Activated CD4-positive, alpha-beta T cell treated with anti-CD3 and anti-CD28 coated beads, Interleukin-2, amount 50 U/mL, for 1 hour (primary cell): ENCODE measurements at places on chromosomes 12 and 14.

DNA sequence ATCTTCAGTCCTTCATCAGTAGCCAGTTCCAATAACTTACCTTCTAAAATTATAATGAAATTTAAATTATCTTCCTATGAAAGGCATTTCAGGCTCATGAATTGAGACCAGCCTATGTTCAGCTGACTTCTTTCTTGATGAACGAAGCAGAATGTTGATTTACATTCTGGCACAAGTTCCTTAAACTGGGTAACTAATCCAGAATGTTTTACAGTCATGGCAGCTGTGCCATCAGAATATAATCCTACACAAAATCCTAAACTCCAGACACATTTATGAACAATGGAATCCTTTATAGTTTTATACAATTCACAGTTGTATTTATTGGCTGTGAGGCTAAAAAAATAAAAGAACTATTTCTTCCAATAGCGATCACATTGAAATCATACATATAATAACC lies 97.3 kb upstream of the CPM start:
- no peak for DNase-seq

DNA sequence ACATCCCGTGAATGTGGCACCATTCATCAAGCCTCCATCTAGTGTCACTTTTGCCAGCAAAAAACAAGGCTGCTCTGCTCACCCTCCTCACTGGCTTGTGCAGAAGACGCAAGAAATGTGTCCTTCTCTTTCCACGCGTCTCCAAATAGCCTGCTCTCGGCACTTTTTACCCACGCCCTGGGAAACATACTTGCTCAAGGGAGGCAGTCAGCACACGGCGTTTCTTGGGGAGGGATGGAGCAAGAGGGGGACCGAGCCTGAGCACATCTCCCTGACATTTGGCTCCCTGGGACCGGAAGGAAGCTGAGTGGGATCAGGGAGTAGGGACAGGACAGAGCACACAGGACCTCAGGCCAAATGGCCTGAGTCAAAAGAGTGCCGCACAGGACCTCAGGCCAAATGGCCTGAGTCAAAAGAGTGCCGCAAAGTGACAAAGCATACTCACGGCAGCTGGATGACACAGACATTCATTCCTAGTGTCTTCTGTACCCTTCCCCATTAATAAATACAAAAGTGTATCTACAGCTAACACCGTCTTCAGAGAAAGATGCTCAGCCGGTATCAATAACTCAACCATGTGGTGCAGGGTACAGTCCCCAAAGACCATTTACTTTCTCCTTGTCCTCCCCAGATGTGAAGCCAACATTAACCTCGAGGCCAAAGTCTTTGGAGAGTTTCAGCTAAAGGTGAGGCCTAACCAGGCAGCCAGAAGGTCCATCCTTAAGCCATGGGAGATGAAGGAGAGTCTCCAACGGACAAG lies 7.1 kb downstream of the BCL11B start:
- DNase-seq: no peak

DNA sequence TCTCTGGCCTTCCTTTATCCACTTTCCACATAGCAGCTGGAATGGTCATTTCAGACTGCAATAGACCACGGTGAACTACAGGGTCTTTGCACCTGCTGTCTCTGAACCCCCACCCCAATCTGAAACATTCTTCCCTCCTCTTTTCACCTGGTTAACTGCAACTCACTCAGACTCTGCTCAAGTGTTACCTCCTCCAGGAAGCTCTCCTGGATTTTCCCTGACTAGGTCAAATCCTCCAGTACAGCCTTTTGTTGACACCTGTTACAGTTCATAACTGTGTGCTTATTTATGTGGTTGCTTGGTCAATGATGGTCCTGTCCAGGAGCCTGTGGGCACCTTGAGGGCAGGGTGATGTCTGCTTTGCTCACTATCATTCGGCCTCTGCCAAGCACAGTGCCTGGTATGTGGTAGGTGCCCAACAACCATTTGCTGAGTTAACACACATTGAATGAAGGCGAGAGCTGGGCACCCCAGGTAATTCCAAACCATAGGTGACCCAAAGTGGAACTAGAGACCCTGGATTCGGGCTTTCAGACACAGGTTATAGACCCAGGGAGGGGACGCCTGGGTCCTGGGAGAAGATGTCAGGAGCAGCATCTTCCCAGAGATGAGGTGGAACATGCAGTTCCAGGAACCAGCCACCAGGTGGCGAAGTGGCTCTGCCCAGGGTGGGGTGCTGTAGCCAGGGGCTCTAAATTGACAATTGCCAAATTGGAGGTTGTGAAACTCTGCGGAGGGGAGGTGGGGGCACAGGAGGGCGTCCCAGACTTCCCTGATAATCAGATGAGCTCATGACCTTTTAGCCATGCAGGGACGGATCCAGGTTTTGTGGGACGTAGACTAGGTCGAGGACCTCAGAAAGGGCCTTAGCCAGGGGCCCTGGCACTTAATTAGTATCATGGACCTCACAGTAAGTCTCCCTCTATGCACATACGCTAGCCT lies 28.1 kb downstream of the TRPV4 start:
- DNase-seq: peak; percentile 62

GRCh38 chr14:33745163-33745562 lies 205.7 kb downstream of the EGLN3 start:
- no peak for DNase-seq

- DNase-seq: no peak
These were observed 144.8 kb downstream of the NUAK1 start for GRCh38 chr12:105993766-105994555.

GRCh38 chr12:79945433-79945832 lies 10.5 kb upstream of the PPP1R12A start:
- no peak for DNase-seq

- DNase-seq: peak; percentile 23
These were observed 722 bp downstream of the TMED8 start for GRCh38 chr14:77375973-77376770.

- DNase-seq: no peak
These were observed 301.1 kb downstream of the ZFP36L1 start for GRCh38 chr14:68491793-68492192.

GRCh38 chr12:40158592-40159111 lies 52.8 kb upstream of the SLC2A13 start:
- DNase-seq: no peak

DNA sequence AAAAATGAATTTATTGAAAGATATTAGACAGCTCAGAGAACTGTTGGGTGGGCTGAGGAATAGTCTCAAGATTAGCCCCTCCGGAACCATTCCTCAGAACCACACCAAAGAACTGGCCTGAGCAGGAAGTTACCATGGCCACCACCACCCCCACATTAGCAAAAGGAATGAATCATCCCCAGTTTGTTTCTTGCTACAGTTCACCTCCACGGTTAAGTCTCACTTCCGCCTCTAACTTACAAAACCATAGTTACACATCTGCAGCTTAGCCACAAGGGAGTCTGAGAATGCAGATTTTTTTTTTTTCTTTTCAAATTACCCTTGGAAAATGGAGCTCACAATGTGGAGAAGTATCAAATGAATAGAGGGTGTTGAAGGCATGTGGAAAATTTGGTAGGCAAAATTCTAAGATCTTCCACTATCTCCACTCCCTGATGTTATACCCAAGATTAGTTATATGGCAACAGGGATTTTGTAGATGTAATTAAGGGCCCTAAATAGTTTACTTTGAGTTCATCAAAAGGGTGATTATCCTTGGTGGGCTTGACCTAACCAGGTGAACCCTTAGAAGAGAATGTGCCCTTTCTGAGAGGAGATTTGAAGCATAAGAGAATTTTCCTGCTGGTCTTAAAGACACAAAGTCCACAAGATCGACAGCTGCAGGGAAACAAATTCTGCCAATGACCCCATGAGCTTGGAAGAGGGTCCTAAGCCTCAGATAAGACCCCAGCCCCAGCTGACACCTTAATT lies 129.8 kb upstream of the KRR1 start:
- no peak for DNase-seq

DNA sequence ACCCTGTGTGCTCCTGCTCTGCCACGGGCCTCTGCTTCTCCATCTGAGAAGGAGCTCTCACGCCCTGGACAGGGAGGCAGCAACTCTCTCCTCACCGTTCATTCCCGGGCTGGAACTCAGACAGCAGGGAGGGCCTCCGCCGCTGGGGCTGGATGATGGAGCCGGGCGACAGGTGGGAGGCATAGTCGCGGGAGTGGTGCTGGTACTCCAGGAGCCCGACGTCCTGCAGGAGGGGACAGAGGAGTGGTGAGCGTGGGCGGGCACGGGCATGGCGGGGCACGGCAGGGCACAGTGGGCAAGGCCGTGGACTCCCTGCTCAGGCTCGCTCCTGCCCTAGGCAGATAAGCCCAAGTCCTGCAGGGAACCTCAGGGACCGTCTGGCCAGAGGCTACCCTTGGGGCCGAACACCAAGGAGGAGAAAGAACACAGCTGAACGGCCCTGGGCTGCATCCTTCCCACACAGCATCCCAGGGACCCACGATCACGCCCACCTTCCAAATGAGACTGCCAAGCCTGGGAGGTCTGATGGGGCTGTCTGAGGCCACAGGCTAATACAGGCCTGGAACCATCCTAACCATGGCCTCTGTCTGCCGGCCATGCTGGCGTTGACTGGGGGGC lies 81.0 kb downstream of the NCOR2 start:
- DNase-seq: no peak

DNA sequence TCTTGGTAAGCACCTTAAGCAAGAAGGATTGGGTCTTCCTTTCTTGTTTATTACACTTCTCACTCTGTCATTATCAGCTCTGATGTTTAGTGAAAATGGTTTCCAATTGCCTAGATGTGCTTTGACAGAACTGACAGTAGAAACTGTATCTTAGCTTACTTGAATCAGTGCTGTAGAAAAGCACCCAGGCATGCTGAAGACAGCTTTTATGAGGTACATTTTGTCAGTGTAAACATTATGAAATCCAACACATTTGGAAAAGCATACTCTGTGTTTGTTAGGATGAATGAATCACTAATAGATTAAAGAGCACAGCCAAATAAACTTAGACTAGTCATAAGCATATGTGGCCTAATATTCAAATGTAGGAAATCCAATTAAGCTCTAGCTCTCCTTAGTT lies 290.2 kb upstream of the NPAS3 start:
- DNase-seq: no peak

- no peak for DNase-seq
These were observed 6.6 kb upstream of the SMIM10L1 start for GRCh38 chr12:11164384-11164783.

DNA sequence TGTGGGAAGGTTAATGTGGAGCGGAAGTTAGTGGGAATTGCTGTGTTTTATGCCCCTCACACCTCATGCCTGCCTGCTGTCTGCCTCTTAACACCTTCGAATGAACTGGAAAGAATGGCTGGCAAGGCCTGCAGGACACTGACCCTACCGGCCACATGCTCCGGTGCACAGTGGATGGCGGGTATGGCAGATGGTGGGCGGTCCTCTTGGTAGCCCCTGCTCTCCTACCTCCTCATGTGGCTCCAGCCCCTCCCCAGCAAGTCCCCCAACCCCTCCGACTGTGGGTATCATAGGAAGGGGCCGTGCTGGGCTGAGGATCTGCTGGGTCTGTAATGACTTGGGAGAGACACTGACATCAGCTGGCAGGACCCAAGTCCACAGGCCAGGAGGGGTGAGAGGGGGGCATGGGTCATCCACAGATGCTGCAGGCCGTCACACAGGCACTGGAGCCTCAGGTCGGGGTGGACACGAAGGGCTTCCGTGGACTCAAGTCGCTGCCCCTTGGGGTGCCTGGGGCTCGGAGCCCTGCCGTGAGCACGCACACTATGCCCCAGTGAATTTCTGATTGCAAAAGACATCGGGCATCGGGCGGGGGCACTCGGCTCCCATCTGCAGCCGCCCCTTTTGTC lies 77.4 kb downstream of the KIF26A start:
- no peak for DNase-seq

- no peak for DNase-seq
These were observed 171.6 kb downstream of the CALM1 start for GRCh38 chr14:90568405-90568804.

DNA sequence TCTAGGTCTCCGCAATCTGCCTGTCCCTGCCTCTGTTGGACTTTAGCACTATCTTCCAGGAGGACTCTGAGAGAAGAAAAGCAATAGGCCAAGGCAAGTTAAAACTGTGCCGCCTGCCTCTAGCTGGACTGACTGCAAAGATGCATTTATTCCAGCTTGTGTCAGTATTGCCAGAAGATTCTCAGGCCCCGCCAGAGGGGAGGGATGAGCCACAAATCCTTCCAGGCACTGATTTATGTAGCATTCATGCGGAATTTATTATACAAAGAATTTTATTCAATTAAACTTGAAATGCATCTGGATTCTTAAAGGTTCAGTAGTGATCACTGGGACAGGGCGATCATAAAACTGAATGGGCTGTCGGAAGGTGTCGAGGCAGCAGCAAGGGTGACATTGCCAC lies 19.8 kb downstream of the MMAB start:
- DNase-seq: no peak

GRCh38 chr14:102028733-102029132 lies 58.1 kb downstream of the HSP90AA1 start:
- no peak for DNase-seq

- DNase-seq: no peak
These were observed 23.1 kb downstream of the ASB2 start for GRCh38 chr14:93953263-93953662.

- DNase-seq: no peak
These were observed 13.1 kb downstream of the MYBPC1 start for GRCh38 chr12:101607894-101608293.

DNA sequence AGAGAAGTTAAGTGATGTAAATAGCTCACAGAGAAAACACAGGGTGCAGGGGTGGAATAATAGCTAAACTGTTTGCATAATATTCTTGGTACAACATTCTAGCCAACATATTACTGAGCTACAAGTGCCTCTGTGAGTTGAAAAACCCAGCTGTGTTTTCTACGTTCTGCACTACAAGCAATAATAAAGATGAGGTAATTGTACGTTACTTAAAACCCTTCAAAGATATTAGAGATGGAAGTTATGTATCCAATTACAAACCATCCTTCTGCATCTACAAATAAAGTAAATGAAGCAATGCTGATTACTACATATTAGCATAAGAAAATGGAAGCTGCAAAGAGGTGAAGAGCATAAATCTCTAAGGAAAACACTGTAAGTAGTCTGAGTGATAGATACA lies 271.4 kb downstream of the SSPN start:
- DNase-seq: no peak

DNA sequence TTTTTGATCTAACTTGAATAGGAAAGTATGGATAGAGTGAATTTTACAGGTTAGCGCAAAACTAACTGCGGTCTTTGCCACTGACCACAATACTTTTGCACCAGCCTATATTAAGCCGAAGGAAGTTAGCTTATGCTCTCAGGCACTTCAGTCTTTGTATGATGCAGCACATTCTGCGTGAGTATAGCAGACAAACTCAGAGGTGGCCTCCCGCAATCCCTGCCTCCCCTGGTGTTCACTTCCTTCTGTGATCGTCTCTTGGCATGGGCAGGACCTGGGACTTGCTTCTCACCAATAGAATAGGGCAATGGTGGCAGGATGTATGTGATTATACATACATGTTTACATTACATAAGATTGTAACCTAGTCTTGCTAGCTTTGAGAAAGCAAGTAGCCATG lies 10.3 kb upstream of the SLC6A13 start:
- DNase-seq: no peak

GRCh38 chr14:22493753-22494152 lies 95.3 kb downstream of the DAD1 start:
- no peak for DNase-seq
